ENCODE measurements at places on chromosomes 1 and 21.

DNA sequence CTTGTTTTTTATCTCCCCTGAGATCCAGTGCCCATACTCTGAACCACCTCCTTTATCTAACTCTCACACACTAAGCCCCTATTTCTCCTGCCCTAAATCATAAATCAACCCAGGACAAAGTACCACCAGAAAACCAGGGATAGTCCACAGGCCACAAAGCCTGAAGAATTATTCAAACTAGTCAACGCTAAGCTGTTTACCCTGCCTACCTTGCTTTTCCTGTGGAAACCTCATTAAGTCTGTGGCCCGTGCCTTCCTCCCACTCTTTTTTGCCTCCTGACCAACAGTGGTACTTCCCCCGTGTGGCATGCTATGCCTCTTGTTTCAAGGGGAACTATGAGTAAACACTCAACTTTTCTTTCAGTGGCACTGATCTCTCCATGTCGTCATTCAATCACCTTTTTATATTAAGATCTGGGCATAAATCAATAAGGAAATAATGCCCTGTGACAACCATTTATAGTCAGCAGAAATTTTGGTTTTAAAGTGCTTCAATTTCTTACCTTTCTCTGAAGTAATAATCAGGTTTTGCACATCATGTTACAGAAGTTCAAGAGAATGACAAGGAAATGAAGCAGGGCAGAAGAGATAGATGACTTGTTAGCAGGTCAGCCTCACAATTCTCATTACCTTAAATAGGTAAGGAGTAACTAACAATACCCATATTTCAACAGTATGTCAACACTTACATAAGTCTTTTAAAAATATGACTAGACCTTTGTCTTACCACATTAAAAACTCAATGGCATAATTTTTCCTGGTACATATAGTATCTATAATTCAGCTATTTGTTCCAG is 32.1 kb downstream of the EYA3 start:
- no peak for DNase-seq

GRCh38 chr1:69441496-69441895 is 126.2 kb upstream of the LRRC7 start:
- DNase-seq = no peak

GRCh38 chr1:26697978-26698849 is 2.4 kb downstream of the ARID1A start:
- DNase-seq = peak; percentile 86

GRCh38 chr1:248402748-248403147 is at the start of gene OR2T1:
TSS of gene OR2T1 (plus strand) at chr1:248403048. CDS start at chr1:248406148, 3,100 bp downstream.
- no peak for DNase-seq

DNA sequence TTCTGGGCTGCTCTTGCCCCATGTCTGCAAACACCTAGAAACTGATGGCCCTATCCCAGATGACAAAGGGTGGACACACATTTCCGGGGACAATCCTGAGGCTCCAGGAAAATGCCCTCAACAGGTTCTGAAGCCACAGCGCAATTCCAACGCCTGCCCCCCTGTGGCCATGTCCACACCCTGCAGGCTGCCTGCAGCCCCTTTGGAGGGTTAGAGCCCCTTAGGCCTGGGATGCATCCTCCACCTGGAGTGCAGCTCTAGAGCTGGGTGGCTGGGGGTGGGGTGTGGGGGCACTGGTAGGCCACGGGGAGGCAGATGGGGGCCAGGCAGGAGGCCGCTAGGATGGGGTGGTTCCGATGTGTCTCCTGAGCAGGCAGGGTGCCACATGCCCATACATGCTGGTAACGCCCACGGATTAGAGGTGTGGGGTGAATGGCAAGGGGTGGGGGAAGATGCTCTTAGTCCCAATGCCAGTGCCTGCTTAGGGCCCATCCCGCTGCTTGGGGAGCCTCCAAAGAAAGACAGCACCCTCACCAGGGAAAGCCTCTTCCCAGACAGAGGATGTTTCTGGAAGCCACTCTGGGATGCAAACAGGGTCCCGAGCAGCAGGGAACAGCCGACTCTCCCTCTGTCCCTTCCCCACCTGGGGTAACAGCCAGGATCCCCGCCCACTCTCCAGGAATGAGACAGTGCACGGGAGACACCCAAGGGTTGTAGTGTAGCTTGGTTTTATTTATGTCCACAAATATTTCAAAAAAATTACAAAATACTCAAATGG is 34.0 kb downstream of the SLC45A1 start:
- DNase-seq = no peak

DNA sequence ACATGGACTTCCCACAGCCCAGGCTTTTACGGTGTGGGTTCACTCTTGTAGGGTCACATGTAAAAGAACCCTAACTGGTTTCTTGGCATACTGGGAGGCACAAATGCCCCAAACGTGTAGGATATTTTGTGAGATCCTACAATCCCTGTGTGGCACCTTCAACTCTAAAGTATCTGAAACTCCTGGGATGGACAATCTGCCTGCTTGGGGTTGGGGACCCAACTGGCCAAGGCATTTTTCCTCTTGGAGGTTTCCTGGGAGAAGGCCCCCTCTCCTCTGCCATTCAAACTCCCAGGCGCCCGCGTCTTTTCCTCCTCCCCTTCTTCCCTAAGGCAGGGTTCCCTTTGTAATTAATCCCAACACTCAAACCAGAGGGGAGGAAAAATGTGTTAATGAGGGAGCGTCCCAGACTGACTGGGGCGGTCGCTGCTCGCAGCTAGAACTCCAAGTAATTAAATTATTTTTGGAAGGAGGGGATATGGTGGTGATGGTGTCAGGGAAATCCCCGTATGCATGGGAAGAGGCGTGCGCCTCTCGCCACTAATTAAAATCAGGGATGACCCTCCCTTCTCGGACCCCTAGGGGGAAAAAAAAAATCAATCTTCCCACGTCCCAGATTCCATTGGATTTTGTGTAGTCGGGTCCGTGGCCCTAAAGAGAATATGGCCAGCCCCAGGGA is 681 bp upstream of the VANGL2 start:
- no peak for DNase-seq

DNA sequence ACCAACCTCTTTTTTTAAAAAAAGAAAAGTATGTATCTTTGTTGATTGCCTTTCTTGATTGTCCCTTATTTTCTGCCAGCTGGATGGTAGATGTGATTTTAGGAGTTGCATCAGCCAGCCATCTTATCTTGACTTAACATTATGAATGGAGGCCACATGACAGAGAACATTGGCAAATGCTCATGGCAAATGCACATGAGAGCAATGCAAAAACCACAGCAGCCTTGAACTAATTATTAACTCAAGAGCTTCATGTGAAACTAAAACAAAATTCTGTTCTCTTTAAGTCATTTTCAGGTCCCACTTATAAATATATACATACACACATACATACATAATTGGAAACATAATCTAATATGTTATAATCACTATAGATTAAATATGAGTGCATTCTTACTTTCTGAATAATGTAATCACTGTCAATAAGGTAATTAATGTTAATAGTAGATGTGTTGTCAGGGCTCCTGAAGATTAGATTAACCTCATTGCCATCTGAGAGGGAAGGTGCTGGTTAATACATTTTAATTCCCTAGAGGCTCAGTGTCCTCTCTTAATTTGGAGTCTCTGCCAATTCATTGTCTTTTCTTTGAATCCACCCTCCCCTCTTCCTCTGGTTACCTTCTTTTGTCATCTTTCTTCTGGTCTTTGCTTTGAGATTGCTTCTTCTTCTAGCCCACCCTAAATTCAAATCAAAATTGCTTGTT is 962.2 kb downstream of the ADGRL2 start:
- no peak for DNase-seq

DNA sequence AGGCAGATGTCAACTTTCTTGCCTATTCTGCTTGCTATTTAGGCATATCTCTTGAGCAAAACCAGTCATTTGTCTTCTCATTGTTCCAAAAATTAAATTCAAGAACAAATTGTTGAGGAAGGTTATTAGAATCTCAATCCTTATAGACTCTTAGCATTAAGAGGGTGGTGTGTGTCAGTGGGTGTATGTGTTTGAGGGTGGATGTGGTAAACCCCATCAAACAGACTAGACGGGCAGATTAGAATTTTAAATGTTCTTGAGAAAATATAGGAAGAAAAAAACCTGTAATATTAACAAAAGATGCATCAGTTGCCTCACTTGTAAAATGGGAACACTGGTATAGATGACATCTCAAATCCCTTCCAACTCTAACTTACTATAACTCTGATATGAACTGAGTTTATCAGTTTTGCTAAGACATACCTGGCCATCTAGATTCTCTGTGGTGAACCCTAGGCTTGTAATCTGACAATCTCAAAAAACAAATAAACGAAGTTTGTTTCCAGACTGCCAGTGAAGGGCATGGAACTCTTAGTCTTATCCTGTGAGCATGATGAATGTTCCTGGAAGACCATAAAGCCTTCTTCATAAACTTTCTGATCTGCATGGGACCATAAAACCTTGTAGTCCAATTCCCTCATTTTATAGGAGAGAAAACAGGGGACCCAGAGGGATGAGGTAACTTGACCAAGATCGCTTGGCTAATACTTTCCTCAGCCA is 176.3 kb upstream of the SGIP1 start:
- DNase-seq = no peak

GRCh38 chr1:160239582-160240299 is 22.6 kb downstream of the DCAF8 start:
- DNase-seq = no peak

- peak; percentile 14 for DNase-seq
These were observed 1030.9 kb downstream of the AMY1C start for GRCh38 chr1:104780470-104781078.

- no peak for DNase-seq
These were observed 100.9 kb downstream of the PEX14 start for GRCh38 chr1:10575616-10576015.
